NCI-H345 (cell line): ENCODE measurements at places on chromosomes 7 and 10.

DNA sequence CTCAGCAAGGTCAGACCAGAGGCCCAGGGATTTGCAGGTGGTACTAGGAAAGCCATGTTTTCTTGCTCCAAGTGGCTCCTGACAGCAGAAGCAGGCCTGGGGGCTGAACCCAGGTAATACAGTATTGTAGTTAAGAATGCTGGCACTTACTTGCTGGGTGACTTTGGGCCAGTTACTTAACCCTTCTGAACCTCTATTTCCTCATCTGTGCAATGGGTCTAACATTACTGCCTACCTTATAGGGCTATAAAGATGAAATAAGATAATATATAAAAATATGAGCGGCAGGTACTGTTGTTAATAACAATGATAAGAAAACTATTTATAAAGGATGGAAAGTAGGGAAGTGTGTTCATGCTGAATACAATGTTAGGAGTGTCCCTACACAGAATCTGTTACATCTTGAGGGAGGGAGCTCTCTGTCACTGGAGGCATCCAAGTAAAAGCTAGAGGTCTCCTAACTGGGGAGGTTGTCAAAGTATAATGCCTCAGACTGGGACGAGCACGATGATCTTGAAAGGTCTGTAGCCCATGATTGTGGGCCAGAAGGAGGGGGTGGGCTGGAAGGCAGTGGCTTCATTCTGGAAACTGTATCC, 26.9 kb downstream of the ADAMTS14 start:
- no peak for DNase-seq

DNA sequence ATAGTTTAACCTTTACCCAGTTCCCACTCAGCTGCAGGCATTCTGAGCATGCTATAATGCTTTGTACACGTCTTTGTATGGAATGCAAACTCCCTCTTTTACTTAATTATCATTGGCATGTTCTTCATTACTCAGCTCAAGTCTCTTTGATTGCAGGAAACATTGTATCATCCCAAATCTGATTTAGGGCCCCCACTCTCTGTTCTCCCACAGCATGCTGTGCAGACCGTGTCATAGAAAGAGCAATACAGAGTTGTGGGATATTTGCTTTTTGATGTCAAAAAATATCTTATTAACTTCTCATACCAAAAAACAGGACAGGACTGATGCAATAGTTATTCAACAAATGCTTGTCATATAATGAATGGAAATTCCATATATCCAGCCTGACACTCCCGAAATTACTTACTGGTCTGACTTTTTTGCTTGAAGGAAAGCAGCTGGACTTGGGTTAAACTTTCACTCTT, 1081.5 kb upstream of the C7orf33 start:
- no peak for DNase-seq

DNA sequence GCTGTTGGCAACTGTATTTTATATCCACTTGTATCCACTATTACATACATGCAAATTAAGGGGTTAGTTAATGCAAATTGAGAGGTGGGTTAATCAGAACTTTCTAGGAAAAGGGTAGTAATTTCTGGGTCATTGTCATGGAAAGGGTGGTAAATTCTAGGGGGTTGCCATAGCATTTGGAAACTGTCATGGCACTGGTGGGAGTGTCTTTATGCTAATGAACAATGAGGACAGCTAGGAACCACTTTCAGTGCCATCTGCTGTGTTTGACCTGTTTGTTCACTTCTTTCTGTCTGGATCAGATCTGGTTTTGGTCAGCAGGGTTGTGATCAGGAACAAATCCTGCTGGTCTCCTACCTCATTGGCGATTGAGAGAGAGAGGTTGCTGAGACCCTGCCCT, 283.3 kb upstream of the PRKCQ start:
- no peak for DNase-seq

- no peak for DNase-seq
Observed at GRCh38 chr7:47591655-47592572, 10.0 kb upstream of the TNS3 start.

- DNase-seq = no peak
Observed at GRCh38 chr10:90977855-90978486, 57.1 kb upstream of the ANKRD1 start.

DNA sequence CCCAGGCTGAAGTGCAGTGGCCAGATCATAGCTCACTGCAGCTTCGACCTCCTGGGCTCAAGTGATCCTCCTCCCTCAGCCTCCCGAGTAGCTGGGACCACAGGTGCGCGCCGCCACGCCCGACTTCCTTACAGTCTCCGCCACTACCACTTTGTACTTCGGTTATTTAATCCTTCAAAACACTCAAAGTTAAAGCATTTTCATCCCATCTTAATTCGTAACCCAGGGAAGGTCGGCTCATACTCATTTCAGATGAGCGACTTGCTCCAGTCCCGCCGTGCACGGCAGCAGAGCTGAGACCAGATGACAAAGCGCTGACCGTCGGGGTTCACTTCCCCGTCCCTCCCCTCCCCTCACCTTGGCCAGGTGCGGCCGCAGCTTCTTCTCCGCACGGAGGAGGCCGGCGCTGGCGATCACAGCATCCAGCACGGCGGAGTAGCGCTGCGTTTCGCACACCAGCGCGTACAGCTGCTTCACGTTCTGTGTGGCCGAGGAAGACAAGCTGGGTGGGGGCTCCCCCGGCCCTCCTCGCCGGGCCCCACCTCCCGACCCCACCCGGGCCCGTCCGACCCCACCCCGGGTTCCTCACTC, 457 bp downstream of the NSUN5 start:
- DNase-seq = peak; percentile 20

GRCh38 chr10:42972946-42973345, 103.9 kb upstream of the RET start:
- no peak for DNase-seq

DNA sequence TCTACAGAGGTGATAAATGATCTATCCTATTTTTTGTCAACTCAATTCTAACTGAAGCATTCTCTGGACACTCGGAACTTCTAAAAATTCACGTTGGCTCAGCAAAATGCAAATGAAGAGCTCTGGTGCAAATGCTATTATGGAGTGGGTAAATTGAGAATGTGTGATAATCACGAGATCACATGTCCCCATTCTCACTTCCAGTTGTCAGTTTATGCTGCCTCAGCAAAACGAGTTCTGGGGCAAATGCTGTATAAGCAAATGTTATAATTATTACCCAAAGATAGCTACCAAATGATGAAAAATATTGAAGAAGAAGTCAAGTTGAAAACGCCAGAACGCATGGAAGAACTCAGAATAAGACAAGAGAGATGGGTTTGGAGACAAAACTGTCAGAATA, 29.4 kb downstream of the AKR1B1 start:
- DNase-seq = no peak

DNA sequence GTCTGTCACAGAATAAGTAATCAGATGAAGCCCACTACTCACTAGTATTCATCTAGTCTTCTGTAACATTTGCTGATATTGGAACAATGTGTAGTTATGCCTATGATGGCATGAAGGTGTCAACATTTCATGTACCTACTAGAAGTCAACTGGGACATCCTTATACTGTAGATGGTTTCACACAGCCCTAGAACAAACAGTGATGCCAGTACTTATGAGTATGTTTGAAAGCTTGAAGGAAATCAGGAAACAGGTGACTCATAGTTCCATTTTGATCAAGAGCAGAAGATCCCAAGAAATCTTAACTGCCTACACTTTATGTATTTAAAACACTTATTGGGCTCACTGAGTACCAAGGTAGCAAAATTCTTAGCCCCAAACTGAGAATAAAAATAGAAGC, 1519.6 kb downstream of the REEP3 start:
- DNase-seq = no peak

GRCh38 chr7:56026538-56026937, 24.7 kb downstream of the PSPH start:
- DNase-seq = peak; percentile 20

- DNase-seq = peak; percentile 23
Observed at GRCh38 chr10:14093730-14094484, 236.8 kb downstream of the FRMD4A start.

GRCh38 chr10:89055159-89055558, 64.6 kb downstream of the FAS start:
- no peak for DNase-seq

DNA sequence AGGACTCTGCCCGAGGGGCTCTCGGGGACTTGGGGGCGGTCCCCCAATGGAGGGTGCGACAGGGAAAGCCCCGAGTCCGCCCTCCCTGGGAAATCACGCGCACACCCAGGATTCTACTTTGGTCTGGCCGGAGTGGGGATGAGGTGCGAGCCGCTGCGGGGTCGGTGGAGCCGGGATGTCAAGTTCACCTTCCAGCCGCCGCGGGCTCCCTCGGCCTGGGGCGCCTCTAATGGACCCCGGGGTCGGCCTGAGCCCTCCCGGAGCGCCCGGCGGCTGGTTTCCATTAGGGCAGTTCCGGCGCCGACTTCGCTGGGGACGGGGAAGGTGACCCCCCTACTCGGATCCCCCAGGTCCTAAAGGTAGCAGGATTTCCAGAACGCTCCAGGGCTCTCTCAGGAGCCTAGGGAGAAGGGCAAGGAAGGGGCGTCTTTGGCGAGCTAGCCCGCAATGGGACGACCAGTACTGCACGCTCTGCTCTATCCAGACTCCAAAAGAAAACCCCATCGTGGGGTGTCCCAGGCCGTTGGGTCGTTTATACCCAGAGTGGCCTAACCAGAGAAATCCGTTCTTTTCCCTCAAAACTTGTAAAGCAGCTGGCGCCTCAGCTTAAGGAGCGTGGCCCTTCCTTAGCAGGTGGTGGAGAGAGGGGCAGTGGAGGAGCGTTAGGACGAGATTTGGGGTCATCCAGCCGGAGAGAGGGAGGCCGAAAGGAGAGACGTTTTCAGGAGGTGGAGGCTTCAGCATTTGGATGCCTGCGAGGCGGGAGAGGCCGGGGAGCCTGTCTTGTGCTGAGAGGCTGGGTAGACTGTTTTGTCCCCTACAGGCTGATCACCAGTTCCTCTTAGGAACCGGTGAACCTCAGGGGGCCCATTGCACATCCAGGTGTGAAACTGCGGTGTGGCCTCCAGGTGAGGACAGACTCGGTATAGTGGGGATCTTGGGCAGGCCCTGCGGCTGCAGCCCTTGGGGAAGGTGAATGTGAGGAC, 860 bp upstream of the WDR86 start:
- peak; percentile 17 for DNase-seq

DNA sequence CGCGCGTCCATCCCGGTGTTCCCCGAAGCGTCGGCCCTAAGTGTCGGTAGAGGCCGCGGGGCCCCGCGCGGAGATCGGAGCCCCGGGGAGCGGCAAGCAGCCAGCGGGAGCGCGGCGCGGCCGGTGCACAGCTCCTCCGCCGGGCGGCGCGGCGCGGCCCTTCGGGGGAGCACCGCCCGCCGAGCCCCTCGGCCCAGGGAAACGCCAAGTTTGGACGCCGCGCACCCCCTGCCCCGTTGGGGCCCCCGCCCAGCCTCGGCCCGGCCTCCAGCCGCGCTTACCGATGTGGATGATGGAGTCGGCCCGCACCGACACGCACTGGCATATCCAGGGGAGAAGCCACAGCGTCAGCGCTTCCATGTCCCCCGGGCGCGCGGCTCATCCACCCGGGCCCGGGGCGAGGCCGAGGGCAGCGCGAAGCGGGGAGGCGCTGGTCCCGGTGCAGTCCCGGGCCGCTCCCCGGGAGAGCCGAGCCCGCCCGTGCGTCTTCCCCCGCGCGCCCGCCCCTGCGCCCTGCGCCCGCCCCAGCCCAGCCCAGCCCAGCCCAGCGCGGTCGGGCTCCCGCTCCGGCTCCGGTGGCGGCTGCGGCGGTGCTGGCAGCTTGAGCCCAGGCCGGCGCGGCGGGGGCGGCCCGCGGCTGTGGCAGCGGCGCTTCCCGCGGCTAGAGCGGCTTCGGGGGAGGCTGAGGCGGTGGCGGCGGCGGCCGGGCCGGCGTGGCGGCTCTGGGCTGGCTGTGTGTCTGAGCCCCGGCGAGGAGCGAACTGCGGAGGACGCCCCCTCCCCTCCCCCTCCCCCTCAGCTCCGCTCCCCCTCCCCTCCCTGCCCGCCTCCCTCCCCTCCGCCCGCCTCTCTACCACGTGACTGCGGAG, at the start of gene GRID1:
Gene GRID1 (minus strand): TSS at position 763 of the 869 bp plus-strand sequence.
- peak; percentile 53 for DNase-seq

- no peak for DNase-seq
Observed at GRCh38 chr10:11879387-11880094, 56.4 kb downstream of the PROSER2 start.

- DNase-seq = no peak
Observed at GRCh38 chr7:91899563-91899962, 19.1 kb upstream of the MTERF1 start.

DNA sequence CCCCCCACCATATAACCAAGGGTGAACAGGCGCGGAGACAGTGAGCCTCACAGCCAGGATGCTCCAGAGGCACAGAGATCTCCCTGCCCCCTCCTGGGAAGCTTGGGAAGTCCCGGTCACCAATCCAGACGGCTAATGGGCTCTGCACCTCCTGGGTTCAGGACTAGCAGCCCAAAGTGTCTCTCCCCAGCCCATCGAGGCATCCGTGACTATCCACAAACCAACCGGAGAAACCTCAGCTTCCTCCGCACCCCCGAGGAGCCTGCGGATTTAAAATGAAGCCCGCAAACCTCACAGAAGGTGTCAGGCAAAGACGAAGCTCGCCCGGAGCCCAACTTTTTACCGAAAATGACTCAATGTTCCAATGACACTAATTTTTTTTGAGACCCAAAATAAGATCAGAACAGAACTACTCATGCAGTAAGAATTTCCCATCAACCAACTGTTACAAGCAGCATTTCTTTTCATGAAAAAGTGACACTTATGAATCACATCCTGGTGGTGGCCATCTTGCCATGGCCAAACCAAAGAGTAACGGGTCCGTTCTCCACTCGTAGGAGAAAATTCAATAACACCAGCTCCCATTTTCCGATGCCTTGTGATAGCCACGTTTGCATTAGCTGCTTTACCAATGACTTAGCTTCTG, 6.0 kb downstream of the PDGFA start:
- no peak for DNase-seq

GRCh38 chr7:122902751-122903495, 16.7 kb upstream of the CADPS2 start:
- DNase-seq = peak; percentile 44

- no peak for DNase-seq
Observed at GRCh38 chr7:27435461-27435860, 192.9 kb downstream of the EVX1 start.

DNA sequence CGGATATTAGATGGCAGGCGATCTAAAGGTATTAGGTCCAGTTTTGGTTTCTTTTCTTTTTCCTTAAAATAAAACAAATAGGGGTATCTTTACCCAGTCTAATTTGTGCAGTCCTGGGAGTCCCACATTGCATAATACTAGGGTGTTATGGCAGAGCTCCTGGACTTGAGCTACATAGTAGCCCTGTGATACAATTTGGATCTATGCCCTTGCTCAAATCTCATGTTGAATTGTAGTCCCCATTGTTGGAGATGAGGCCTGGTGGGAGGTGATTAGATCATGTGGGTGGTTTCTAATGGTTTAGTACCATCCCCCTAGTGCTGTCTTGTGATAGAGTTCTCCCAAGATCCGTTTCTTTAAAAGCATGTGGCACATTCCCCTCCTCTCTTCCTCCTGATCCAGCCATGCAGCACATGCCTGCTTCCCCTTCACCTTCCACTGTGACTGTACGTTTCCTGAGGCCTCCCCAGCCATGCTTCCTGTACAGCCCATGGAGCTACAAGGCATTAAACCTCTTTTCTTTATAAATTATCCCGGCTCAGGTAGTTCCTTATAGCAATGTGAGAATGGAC, 141.9 kb downstream of the RPS24 start:
- DNase-seq = no peak
